ENCODE measurements at places on chromosomes 11 and 22.

DNA sequence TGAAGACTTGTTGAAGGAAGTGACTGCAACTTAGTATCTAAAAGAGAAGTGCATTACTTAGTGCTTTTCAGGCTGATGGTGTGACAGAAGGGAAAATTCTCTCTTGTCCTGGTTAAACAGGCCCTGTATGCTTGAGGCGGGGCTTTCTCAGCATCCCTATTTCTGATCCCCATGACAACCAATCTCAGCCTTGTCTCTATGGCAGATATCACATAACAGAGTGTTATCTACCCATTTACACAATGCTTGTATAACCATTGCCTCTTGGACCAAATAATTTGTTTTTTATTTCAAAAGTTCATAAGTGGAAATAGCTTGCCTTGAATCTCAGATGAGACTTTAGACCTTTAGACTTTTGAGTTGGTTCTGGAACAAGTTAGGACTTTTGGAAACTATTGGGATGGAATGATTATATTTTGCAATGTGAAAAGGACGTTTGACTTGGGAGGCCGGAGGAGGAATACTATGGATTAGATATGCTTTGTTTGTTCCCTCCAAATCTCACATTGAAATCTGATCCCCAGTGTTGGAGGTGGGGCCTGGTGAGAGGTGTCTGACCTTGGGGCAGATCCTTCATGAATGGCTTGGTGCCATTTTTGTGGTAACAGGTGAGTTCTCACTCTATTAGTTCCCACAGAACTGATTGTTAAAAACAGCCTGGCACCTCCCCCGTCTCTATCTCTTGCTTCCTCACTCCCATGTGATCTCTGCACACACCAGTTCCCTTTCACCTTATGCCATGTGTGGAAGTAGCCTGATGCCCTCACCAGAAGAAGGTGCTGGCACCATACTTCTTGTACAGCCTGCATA is 3.1 kb upstream of the GLYAT start:
- DNase-seq: no peak

GRCh38 chr22:50144005-50144614 is 26.4 kb upstream of the PANX2 start:
- DNase-seq: no peak

DNA sequence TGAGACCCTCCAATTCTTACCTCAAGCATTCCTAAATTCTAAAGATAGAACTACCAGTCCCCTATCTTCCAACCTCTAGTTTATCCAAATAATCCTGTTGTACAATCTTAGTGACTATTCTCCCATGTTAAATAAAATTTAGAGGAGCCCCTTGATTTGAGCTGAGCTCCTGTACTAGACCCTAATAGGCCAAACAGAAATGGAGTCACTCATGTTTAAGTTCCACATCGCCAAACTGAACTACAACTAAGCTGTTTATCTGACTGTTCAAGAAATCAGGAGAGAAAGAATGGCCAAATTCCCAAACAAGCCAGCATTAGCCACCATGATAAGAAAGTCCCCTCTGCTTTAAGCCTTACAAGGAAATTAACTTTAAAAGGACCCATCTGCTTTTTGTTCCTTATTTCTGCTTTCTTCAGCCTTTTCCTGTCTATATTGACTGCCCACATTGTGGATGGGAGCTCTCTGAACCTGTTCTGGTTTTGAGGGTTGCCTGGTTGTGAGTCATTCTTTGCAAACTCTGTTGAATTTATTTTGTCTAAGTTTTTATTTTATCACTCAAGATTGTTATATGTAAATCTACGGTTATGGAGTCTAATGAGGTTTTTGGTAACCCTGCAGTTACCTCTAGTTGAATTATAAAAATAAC is 90.4 kb downstream of the TTC28 start:
- DNase-seq: no peak

GRCh38 chr11:43830928-43831440 is 49.6 kb upstream of the ALKBH3 start:
- DNase-seq: no peak

- no peak for DNase-seq
Observed at GRCh38 chr11:12749442-12749841, 75.2 kb downstream of the TEAD1 start.

DNA sequence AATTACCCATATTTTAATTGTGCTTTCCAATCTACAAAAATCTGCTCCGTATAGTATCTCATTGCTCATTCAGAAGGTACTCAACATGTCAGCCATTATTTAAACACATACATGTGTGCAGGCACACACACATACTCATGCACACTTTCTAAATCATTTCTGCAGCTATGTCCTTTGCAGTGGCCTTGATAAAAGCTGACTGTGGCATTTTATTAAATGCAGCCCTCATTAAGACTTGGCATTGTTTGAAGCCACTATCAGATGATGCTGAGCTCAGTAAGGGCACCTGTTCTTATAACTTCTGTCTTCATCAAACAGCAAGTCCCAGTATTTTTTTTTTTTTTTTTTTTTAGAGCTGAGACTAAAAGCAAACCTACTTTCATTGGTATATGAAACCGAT is 1071.9 kb upstream of the CCDC90B start:
- DNase-seq: no peak

DNA sequence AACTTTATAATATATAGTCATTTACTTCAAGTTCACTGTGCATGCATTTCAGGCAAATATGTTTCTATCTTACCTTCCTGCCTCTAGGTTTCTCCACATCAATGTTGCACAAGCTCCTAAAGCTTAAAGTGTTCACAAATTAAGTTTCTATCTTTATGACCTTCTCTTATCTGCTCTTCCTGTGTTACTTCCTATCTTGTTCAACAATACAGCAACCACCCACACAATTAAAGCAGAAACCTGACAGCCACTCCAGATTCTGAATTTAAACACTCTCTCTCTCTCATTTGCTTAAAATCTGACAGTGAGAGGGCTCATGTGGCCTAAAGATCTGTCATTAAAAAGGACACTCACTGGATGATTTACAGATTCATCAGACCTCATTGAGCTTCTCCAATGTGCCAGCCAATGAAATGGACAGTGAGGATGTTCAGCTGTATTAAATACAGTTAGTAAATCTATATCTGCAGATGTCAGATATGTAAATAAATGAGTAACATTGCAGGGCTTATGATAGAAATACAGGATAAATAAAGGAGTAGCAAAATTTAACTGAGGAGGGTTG is 10.9 kb downstream of the PDGFD start:
- DNase-seq: no peak

- DNase-seq: no peak
Observed at GRCh38 chr22:50439871-50440331, 34.9 kb downstream of the SBF1 start.

Data from stimulated activated CD4-positive, alpha-beta T cell treated with anti-CD3 and anti-CD28 coated beads, TNF-alpha, amount 100 ng/mL, for 1 hour (primary cell).